Activated T-cell treated with anti-CD3 and anti-CD28 coated beads, Interleukin-2, amount 50 U/mL, for 4 hours (primary cell): ENCODE measurements at places on chromosomes 11 and 22.

GRCh38 chr11:72548463-72548862 lies 114.1 kb upstream of the CLPB start:
- DNase-seq = no peak

GRCh38 chr11:45748801-45749200 lies 56.1 kb upstream of the SLC35C1 start:
- DNase-seq = no peak

GRCh38 chr11:86444981-86445380 lies 70.3 kb downstream of the CCDC81 start:
- DNase-seq = no peak

DNA sequence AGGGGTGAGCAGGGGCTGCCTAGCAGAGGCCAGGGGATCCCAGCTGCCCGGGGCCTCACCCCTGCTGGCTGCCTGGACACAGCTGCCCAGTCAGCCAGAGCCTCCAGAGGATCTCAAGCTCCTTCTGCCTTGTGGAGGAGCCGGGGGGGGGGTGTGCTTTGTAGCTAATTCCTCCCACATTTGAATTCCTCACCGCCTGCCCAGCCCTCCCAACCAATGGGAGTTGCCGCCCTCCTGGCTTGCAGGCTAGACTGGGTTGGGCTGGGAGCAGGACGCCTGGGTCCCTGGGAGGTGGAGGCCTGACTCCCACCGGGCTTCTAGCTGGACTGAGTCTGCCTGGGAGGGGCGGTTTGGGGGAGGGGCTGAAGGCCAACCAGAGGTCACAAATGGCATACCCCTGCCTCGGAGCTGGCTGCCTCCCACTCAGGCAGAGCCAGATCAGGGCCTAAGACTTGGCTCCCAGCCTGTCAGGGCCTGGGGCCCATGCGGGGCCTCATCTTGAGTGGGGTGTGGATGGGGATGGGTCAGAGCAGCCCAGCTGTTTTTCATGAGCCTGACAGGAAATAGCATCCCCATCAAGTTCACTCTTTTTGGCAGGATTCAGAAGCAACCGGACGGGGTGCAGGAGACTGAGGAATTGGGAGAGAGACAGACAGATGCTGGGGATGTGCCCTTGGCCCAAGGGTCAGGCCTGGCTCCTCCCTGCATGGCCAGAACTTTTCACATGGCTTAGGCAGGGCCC lies 29.2 kb upstream of the PDE2A start:
- no peak for DNase-seq

- DNase-seq = no peak
These were observed 774.3 kb downstream of the FAM181B start for GRCh38 chr11:81959341-81959740.

DNA sequence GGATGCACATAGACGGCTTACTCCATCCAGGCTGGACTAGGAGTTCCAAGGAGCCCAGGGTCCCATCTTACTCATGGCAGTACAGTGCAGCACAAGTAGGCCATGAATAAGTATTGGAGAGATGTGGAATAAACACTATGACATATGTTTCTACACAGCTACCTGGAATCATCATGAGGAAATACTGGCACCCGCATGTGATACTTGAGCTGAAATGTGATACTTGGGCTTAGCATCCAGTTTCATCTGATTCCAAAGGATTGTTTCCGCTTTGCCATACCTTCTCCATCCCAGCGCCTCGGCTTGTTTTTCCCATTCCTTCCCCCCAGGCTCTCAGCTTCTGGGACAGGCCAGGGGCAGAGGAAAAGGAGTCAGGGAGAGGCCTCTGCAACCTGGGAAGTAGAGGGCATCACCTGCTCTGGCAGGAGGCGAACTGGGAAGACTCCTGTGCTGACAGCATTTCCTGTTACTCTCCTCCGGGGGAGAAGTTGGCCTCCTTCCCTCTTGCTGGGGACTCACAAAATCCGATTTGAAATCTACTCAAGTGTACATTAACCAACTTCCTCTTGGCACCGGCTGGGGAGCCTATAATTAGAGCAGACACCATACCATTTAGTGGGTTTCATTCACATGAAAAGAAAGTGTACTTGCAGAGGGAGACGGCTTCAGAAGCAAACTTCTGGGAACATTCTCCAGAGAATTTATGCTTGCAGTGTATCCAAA lies 187.8 kb downstream of the MIAT start:
- DNase-seq = no peak

DNA sequence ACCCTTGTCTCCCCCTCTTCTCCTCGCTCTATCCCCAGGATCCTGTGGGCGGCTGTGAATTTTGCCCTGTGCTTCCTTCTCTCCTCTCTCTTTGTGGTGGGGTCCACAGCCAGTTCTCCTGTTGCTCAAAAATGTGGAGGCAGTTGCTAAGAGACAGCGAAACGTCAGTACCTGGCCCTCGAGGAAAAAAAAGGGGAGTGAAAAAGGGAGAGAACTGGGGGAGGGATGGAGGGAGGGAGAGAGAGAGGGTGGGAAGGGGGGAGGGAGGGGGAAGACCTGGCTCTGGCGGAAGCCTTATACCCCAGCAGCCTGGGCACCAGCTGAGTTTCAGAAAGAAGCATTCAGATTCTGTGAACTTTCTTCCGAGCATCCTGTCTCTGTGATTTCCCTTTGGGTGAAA lies 2.1 kb upstream of the LRRC55 start:
- DNase-seq = no peak

DNA sequence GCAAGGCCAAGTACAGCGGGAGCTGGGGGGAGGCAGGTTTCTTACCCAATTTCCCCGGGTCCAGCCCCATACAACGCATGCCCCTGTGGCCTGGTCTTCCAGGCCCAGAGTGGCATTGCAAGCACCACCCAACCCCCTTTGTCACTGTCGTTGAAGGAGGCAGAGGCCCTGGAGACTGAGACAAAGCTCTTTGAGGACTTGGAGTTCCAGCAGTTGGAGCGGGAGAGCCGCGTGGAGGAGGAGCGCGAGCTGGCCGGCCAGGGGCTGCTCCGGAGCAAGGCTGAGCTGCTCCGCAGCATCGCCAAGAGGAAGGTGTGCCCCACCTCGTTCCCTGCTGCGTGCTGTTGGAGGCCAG lies 27.8 kb downstream of the PHLDB1 start:
- no peak for DNase-seq

GRCh38 chr11:46363455-46364005 lies 16.3 kb downstream of the DGKZ start:
- DNase-seq = no peak

GRCh38 chr11:75836417-75836816 lies 21.4 kb downstream of the UVRAG start:
- DNase-seq = no peak

GRCh38 chr22:29641042-29641699 lies 37.7 kb downstream of the NF2 start:
- DNase-seq = no peak

DNA sequence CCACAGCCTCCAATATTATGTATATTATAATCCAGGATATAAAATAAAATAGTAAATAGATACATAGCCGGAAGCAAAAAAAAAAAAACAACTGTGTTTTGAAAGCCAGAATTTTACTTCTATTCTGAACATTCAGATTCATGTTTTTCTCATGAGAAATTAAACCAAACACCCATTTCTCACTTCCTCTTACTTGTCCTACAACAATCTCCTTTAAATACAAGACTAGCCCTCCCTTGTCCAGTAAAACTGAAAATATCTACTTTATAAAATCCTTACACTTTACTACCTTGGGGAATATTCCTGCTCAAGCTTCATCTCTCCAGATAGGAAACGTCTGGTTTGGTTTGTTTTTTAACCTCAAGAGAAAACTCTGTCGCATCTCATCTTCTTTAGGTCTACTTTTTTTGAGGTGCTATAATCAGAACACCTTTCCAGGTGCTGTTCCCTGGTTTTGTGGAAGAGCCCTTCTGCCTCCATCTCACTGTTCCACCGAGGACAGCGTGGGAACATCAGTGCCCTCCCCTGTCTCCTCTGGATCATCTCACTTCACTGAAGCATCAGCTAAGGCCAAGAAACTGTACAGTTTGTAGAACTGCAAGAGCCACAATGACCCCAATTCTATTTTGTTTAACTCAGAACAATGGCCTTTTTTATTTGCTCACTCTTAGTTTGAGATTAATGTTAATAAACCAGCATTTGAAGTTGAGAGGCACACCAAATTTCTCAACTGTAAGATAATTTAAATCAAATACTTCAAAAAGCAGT lies 82.0 kb upstream of the ARHGAP32 start:
- DNase-seq = no peak

GRCh38 chr11:22685111-22685510 lies 18.7 kb downstream of the GAS2 start:
- no peak for DNase-seq

- no peak for DNase-seq
These were observed 53.3 kb downstream of the CACNA1I start for GRCh38 chr22:39623603-39624500.

DNA sequence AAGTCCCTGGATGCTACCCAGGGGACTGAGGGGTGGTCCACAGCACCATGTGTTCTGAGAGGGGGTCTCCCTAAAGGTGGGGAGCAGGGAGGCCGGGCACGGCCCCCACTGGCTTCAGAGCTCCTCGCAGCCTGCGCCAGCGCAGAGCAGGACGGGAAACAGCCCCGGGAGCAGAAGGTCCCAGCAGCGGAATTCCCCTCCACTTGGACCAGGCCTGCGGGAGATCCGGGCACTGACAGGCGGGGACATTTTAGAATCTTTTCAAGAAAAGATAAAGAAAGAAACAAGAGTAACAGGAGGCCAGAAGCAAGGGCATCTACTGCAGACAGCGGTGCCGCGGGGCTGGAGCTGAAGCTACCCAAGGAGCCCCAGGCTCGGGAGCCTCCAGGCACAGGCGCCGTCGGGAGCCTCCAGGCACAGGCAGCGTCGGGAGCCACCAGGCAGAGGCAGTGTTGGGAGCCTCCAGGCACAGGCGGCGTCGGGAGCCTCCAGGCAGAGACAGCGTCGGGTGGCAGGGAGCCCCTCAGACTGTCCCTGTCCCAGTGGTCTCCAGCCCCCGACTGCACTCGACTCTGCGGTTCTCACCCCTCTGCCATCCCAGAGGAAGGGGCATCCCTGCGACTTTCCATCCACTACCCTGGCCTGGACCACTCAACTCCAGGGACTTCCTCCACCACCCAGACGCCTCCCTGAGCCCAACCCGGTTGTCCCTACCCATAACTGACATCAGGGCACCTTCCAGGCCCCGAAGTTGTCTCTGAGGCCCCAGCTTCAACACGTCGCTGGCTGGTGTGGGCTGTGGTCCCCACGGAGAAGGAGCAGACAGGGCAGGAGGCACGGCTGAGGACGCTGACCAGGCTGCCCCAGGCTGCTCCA lies 211.1 kb downstream of the BRD1 start:
- DNase-seq = no peak

- no peak for DNase-seq
These were observed 66.2 kb upstream of the EIF3D start for GRCh38 chr22:36595154-36595553.
